ENCODE measurements at places on chromosomes 7 and 10. TPM values are rescaled to one million over a fixed set of nuclear protein-coding genes. Genes with fewer than 3 reads are reported as not detected.

DNA sequence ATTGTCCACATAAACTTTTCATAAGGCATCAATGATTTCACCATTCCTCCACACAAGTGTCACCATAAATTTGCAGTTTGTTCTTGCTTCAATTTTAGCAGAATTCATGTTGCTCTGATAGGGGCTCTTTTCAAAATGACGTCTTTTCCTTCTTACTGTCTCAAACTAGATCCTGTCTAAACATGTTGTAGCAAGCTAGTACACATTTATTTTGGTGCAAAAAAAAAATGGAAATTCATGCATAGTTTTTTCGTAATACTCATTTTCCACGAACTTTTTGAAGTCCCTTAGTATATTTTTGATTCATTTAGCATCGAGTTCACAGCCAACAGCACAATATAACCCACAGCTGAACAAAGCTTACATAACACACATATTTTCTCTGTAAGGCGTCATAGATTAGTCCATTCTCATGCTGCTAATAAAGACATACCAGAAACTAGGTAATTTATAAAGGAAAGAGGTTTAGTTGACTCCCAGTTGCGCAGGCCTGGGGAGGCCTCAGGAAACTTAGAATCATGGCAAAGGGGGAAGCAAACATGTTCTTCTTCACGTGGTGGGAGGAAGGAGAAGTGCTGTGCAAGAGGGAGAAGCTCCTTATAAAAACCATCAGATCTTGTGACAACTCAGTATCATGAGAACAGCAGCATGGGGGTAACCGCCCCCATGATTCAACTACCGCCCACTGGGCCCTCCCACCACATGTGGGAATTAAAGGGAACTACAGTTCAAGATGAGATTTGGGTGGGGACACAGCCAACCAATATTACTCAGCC is 301.5 kb downstream of the CCDC3 start:
- peak; percentile 4 for DNase-seq

DNA sequence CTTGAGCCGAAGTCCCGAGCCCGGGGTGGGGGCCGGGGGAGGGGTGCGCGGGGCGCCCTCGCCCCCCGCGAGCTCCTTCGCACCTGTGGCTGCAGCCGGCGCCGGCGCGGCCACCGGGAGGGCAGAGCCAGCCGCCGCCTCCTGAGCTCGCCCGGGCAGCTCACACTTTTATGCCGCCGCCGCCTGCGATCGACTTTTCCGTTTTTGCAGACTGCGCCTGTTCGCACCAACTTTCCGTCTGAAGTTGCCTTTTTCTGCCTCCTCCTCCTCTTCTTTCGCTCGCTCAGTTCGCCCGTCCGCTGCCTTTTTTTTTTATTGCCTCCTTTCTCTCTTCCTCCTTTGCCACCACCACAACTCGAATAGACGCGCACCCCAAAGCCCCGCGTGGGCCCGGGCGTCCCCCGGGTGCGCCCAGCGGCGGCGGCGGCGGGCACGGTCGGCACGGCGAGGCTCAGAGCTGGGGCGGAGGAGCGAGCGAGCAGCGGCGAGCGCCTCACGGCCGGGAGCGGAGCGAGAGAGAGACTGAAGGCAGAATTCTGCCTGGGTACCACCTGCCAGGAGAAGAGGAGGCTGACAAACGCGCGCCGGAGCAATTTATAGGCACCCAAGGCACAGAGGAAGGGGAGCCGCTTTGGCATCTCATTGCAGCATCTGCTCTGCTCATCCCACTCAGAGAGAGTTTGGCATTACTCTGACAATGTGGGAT is at the start of gene C1QL3:
Gene C1QL3, minus strand, starts transcription at position 569 of the 706 bp plus-strand sequence. CDS start 814 bp downstream, outside the sequence.
- DNase-seq, result peak; percentile 64

- peak; percentile 31 for DNase-seq
Measured at GRCh38 chr7:91852263-91852741, 28.2 kb downstream of the MTERF1 start.

GRCh38 chr7:81294897-81295515 is 376.2 kb upstream of the SEMA3C start:
- DNase-seq, result no peak

- DNase-seq, result no peak
Measured at GRCh38 chr10:131891929-131892805, 8.6 kb upstream of the PPP2R2D start.

PAPOLB gene
- polyA plus RNA-seq, result not detected

ITPRID1 gene
- not detected for polyA plus RNA-seq

IFIT2 gene
- polyA plus RNA-seq, result 9.5 TPM

TMEM254 gene
- 38.4 TPM for polyA plus RNA-seq

ZCWPW1 gene
- 4.2 TPM for polyA plus RNA-seq
